ENCODE measurements at places on chromosomes 6 and 20.

DNA sequence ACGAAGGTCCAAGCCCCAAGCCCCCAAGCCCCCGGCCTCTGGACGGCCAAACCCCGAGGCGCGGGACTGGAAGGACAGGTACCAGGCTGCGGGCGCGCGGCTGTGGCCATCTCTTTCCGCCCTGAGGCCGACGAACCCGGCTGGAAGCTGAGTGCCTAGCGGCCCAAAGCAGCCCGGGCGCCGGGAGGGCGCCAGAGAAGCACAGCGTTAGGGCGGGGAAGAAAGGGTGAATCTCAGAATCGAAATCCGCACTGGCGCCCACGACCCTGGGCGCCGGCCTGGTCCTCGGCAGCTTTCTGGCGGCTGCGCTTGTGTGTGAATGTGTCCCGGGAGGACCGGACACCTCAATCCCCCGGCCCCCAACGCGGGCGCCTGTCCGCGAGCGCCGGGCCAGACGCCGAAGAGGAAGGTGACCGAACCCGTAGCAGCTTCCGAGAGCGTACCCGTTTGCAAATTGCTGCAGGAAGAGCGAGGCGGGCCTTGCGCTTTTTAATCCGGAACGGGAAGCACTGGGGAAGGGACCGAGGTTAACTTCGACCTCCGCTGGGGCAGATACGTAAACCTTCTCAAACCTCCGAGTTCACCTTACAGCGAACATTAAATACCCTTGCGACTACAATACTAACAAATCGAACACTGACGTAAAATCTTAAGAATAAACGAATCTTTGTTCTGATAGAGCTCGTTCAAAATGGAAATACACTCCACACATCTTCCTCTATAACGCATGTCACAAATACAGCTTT is 2.9 kb downstream of the NRN1 start:
- DNase-seq: no peak

- DNase-seq: no peak
These were observed 17.7 kb upstream of the ITCH start for GRCh38 chr20:34345402-34345736.

GRCh38 chr6:76221525-76221924 is 149.1 kb upstream of the IMPG1 start:
- DNase-seq: no peak

DNA sequence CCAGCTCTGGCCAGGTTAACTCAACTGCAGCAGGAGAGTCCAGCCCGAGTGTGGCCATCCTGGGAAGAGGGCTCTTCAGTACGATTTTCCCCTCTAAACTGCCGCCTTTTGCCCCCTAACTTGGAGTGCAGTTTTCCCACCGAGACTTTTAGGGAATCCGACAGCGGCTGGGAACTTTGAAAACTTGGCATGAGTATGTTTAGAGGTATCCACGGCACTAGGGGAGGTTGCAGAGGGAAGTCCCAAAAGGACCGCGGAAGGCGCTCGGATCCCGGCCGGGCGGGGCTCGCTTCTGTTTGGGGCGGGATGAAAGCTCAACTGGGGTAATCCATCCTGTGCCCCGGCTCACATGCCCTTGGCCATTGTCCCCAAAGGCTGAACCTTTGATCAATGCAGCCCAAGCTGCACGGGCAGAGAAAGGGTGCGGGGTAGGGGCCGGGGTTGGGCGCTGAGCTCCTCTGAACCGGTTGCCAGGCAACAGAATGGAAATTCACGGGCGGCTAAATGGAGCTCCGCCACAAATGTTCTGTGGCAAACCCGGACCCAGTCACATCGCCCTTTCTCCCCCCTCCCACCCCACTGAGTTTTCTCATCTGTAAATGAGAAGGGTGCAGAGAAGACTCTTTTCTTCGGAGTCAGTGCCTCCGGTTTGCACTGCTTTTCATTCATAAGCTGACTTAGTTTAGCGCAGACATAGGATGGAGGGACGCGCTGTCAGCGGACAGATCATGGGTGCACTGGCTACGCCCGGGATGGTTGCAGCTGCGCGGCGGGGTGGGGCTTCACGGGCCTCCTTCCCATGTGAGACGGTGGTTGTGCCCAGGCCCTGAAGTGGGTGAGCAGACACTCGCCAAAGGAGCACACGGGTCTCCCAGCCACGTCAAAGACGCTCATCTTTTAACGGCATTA is 2.3 kb downstream of the BMP6 start:
- DNase-seq: no peak

DNA sequence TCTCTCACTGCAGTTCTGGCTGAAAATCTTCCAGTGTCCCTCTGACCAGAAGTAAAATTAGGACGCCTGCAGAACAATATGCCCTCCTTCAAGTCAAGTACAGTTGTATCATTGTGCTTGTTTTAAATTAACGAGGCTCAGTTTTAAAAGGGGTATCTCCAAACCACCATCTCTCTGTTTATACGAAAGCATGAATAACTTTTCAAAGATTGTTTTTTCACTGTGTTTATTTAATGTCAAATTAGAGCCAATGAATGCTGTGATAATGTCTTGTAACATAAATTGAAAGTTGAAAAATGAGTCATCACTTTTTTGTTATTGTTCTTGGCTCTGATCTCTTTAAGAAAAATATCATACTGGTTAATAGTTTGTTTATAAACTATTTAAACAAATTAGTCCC is 230.7 kb upstream of the THEMIS start:
- no peak for DNase-seq

DNA sequence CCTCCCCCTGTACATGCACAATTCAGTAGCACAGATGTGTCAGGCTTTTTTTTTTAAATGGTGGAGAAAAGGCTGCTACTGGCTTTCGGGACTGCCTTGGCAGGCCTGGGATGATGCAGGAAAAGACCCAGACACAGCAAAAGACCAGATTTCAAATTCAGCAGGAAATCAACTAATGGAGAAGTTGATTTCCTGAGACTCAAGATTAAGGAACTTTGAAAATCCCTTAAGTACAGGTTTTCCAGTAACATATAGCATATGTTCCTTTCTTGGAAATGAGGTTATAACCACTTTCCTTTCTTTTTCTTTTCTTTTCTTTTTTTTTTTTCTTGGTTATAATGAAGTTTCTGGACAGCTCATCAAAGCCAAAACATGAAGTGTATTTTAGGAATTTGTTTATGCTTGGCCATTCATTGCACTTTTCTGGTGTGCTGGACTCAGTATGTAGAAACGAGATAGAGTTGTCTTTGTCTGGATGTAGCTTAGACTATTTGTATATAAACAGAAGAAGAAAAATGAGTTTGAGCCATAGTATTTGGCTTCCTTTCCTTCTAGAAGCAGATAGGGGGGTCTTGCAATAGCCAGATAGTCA is 119.4 kb downstream of the SASH1 start:
- no peak for DNase-seq

GRCh38 chr6:11812439-11812838 is 33.8 kb upstream of the ADTRP start:
- DNase-seq: no peak

DNA sequence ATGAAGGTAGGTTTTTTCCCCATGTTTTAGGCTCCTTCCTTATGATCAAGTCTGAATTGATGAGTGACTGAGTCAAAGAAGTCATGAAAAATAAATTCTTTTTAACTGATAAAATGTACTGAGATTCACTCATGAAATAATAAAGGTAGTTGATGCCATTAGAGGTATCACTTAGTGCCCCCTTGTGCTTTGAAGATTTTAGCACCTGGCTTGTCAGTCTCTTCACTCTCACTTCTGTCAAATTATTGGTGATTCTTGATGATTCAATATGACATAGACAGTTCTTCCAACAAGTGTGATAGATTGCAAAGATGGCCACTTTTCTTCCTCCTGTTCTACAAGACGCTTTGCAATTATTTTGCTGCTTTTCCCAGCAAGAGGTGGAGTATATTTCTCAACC is 4.2 kb upstream of the DLK2 start:
- no peak for DNase-seq

All from fibroblast of skin of left biceps (primary cell).